Activated naive CD4-positive, alpha-beta T cell treated with anti-CD3 and anti-CD28 coated beads, Interleukin-2, amount 50 U/mL, for 72 hours (primary cell): ENCODE measurements at places on chromosomes 13 and 19.

DNA sequence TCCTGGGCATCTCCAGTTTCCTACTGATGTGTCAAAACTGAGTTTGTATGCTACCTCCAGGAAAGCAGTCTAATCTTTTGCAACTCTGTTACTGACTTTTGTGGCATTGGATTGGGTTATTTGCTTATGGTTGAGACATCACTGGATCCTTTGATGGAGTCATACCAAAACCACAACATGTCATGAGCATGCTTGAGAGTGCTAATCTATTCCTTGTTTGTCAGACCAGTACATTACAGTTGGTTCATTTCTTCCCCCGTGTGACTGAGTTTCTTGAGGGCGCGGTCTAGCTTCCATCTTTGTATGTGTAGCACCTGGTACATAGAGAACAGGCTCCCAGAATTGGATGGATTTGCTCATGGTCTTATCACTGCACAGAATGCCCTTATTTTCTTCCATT, 43.2 kb downstream of the SUGT1 start:
- no peak for DNase-seq

DNA sequence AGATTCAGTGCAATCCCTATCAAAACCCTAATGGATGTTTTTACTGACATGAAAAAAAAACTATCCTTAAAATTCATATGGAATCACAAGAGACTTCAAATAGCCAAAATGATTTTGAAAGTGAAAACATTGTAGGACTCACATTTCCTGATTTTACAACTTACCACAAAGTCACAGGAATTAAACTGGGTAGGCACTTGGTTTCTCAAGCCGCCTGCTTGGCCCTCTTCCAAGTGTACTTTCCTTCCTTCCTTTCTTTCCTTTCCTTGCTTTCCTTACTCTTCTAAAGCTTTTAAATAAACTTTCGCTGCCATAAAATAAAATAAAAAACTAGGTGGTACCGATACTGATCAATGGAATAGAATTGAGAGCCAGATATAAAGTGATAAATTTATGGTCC, 21.0 kb upstream of the CD33 start:
- no peak for DNase-seq

DNA sequence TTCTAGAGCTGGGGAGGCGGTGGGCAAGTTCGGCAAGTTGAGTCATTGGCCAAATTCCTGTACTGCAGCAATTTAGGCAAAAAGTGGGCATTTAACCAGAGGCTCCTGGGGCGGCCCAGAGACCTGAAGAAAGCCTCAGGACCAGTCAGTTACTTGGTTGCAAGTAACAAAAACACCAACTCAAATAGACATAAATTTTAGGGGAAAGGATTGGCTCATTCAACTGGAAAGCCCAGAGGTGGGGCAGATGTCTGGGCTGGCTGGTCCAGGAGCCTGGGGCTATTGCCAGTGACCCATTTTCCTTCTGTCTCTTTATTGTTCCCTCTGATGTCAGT, 97.1 kb downstream of the SIPA1L3 start:
- no peak for DNase-seq

GRCh38 chr13:79776531-79777295, 295.8 kb downstream of the NDFIP2 start:
- no peak for DNase-seq

GRCh38 chr19:52214241-52214640, 24.4 kb downstream of the PPP2R1A start:
- DNase-seq, result no peak

- no peak for DNase-seq
Measured at GRCh38 chr13:28047757-28048388, 52.5 kb downstream of the FLT3 start.

DNA sequence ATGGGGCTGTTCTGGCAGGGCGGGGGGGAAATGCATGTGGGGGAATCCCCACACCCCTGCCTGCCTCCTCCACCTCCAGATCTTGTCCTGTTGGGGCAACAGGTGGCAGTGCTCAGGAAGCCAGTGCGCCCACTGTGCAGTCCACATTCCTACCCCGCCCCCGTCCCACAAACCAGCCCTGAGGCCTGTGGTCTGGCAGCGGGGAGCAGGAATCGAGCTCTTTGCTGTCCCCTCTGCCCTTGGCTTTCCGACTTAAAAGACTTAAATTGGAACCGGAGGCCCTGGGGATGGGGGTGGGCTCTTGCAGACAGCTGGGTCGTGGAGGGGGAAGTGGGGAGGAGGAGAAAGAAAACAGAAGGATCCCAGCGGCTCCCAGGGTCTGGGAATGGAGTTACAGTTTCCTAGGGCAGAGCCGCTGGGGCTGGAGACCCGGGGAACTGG, 4.3 kb downstream of the NANOS3 start:
- DNase-seq, result no peak

DNA sequence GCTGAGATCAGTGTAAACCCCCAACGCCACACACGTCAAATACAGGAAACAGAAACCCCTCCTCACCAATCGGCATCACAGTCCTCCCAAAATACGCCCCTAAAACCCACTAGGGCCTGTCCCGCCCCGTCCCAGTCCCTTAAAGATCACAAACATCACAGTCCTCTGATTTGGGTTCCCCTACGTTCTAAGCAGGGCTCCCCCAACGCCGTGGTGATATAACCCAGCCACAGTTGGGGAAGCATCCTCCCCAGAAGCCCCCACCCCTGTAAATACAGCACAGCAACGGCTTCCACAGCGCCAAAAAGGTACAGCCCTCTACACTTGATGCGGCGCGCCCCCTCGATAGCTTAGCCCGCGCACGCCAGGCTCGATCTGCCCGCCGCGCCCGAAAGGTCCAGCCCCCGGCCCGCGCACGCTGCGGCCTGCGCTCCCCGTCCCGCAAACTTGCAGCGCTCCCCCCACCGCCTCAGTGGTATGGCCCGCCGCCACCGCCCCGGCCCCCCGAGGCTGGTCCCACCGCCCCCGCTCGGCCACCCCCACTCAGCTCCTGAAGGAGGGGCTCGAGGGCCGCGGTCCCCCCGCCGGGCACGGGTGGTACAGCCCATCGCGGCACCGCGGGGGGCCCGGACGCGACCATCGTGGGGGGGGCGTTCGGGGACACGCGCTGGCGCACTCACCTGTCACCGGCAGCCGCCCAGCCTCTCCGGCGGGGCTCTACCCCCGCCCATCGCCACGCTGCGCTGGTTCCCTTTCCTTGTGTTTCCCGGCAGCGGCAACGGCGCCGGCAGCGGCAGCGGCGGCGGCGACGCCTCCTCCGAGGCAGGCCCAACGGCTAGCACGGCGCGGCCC, at the start of gene AKT2:
Gene AKT2, minus strand, starts transcription at position 845 of the 852 bp plus-strand sequence. CDS start 20,078 bp downstream, outside the sequence.
- peak; percentile 73 for DNase-seq

GRCh38 chr19:35911790-35912189, 3.7 kb upstream of the TYROBP start:
- no peak for DNase-seq

- no peak for DNase-seq
Measured at GRCh38 chr13:99572131-99572530, 70.9 kb downstream of the TM9SF2 start.

DNA sequence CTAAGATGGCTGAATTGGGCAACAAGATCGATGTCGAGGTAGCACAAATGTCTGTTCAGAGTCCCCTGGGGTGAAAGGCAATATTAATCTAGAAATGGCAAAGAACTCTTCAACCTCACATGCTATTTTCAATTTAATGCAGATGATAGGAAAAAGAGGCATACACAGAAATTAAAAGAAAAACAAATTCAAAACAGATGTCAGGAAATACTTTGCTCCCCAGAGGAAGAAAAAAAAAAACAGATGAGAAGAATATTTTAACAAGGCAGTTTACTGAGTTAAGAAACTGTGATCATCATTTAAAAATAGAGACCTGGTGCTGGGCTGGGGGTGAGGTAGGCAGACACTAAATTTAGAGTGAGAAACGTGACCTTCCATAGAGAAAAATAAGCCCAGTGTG, 421.9 kb upstream of the ARGLU1 start:
- no peak for DNase-seq

DNA sequence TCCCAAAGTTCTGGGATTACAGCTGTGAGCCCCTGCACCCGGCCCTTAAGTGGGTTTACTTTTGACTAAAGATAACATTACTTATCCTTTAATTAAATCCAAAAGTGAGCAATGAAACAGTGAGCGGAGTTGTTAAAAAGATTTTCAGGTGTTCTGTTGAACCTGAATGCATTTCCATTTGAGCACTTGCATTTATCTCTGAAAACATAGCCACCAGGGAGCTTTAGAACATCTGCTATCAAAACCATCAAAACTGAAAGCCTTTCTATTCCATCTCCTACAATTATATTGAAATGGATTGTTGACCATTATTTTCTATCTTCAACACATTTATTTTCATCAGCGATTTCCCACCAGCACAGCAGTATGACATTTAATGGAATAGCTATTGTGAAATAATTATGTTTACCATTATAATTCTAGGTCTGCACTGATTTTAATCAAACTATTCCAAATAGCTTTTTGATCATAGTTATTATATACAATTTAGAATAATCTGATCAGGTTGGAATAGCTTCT, 269.0 kb downstream of the FGF14 start:
- DNase-seq, result no peak

DNA sequence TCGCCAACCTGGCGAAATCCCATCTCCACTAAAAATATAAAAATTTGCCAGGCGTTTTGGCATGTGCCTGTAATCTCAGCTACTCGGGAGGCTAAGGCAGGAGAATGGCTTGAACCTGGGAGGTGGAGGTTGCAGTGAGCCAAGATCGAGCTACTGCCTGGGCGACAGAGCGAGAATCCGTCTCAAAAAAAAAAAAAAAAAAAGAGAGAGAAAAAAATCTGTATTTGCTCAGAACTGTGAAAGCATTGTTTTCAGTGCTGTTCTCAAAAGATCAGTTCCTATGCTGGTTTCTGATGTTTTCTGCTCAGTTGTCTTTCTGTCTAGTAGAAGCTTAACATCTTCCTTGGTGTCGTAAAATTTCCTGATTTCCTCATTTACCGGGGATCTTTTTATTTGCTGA, 2.5 kb downstream of the SF3A2 start:
- DNase-seq, result no peak

- DNase-seq, result peak; percentile 31
Measured at GRCh38 chr19:18418029-18418482, 1.1 kb upstream of the SSBP4 start.

GRCh38 chr13:103222683-103223082, 156.5 kb upstream of the SLC10A2 start:
- no peak for DNase-seq

- no peak for DNase-seq
Measured at GRCh38 chr19:459724-460511, 915 bp downstream of the SHC2 start.

DNA sequence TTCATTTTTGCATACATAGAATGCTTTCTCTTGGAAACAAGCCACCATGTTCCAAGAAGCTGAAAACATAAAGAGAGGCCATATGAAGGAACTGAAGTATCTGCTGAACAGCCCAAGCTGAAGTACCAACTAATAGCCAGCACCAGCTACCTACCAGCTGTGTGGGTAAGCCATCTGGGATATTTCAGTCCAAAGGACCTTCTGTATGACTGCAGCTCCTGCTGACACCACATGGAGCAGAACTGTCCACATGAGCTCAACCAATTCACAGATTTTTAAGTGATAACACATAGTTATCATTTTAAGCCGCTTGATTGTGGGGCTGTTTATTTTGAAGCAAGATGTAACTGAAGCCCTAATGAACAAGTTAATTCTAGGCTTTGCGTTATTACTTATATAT, 621.1 kb upstream of the KLHL1 start:
- DNase-seq, result no peak

DNA sequence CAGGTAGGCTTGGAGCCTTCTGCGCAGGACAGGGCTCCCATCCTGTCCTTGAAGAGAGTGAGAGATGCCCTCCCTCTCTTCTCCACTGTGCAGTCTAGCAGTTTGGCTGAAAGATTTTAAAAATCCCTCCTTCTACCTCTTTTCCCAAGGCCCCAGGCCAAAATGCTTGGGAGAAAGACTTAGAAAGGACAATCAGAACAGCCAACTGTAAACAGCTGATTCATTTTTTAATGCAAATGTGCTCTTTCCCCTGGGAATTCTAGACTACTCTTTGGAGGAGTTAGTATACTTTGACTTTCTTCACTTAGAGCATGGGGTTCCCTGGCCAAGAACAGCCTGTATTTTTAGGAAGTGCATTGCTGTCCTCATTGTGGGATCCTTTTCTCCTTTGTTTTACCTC, 398.9 kb downstream of the GPC6 start:
- DNase-seq, result no peak

DNA sequence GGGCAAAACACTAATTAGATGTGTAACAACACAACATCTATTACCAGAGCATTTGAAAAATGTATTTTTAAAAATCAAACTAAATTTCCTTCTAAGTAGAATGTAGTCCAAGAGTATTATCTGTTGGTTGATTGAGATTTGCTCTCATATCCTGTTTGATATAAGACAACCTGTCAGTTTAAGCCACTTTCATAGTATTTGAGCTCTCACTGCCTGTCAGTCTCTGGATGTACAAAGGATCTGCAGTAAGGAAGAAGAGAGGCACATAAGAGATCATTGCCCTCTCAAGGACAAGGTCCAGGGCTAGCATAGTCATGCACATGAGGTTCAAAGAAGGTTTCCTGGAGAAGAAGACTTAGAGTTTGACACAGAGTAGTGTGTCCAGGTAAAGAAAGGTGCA, 57.4 kb downstream of the FGF14 start:
- DNase-seq, result no peak

GRCh38 chr19:39870171-39870971, 24.2 kb upstream of the FBL start:
- DNase-seq, result no peak

DNA sequence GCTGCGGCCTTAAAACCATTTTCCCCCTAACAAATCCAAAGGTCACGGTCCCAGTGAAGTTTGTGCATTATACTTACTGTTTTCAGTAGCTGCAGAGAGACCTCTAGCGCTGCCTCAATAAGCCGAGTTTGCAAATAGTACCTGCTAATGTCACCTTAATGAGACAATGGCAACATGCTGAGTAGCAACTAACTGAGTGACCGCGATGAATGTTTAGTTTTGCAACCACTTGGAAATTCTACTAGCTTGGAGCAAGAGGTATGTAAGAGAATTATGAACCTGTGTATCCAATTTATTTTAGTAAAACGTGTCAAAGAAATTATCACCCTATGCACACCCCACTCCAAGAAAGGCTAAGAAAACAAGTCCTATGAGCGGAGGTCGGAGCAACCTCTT, 1.2 kb downstream of the KPNA3 start:
- no peak for DNase-seq

DNA sequence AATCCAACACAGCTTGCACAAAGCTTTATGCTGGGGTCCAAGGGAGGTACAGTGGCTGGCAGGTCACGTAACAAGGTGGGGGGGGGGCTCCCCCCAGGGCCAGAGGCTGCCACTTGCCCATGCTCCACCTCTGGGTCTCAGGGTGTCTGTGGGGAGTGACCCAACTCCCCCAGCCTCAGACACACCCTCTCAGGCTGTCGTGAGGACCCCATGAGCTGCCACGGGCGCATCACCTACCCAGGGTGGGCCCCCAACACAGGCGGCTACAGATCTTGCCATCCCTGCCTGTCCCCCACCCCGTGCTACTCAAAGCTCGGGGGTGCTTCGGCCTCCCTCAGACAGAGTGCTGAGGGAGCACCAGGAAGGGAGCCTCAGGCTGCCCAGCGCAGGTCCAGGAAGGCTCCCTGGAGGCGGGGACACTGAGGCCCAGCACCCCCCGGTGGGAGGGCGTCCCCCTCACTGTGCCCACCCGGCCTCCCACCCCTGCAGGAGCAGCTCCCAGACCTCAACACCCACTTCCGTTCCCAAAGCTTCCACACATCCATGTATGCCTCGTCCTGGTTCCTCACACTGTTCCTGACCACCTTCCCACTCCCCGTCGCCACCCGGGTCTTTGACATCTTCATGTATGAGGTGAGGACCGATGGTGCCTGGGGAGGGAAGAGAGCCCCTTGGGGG, 21.1 kb downstream of the EVI5L start:
- no peak for DNase-seq
